NCI-H1930 (cell line): ENCODE measurements at places on chromosomes 6 and 20.

- no peak for DNase-seq
Observed at GRCh38 chr6:7542065-7542873, 798 bp downstream of the DSP start.

DNA sequence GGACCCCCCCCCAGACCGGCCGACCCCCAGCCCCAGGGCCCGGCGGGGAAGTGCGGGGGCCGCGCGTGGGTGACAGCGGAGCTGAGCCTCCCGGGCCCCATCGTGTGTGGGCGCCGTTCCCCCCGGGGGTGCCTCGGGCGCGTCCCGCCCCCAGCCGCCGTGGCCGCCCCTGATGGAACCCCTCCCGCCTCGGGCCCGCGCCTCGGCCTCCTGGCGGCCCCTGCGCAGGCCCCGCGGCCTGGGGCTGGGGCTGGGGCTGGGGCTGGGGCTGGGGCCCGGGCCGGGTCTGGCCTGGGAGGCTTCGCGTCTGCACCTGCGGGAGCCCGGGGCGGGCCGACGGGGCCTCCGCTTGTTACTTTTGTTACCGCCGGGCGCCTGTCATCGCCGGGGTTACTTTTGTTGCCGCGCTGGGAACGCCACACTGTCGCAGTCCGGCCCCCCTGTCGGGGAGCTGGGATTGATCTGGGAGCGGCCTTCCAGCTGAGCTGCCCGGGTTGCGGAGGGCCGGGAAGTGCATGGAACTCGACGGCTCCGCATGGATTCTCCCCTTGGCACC is 598 bp downstream of the OGFR start:
- no peak for DNase-seq

DNA sequence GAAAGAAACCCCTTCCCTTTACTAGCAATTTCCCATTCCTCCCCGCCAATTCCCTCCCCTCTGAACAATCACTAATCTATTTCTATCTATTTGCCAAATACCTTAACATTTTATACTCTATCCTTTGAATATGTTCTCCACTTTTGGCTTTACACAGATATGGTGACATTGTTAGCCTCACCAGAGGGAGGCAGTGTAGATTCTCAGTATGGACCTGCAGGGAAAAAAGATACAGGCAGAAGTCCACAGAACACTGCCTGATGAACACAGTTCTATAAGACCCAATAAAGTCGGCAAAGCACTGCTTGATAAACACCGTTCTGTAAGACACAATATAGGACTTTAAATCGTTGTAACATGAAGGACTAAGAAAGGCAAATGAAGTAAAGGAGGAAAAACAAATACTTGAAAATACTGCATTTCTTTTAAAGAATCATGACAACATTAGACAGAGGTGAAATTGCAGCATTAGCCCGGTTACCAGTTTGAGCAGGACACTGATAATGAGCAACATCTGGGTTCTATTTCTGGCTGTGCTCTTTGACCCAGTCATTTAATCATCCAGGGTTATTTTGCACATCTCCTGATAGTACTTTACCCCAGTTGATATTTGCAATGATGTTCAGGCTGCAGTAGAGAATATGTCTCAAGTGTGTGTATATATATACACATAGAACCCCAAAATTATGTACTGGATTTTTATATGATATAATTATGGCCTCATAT is 296.8 kb downstream of the UTRN start:
- DNase-seq: no peak

- no peak for DNase-seq
Observed at GRCh38 chr20:38763616-38764015, 15.4 kb downstream of the ACTR5 start.

DNA sequence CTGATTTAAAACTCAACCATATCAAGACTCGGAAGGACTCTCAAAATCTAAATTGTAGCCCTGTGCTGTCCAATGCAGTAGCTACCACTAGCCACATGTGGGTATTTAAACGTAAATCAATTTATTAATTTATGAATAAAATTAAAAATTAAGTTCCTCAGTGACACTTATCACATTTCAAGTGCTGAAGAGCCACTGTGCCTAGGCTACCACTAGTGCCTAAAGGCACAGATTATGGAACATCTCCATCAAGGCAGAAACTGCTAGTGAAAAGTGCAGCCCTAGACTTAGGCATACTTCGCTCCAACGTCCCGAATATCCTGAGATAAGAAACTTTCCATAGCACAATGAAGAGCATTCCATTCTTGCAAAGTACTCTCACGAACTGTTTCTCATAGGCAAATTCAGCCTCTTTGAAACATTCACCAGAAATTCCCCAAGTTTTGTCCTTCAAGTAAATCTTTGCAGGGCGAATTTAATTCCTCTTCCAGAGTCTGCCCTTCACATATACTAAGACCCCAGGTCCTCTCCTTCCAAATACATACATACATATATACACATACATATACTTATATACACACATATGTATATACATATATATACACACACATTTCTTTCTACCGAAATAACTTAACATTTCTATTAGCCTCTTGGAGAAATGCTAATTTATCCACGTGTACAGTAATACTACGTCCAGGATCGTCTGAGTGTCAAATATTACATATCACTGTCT is 1.3 kb downstream of the SUPT3H start:
- DNase-seq: no peak

- peak; percentile 12 for DNase-seq
Observed at GRCh38 chr6:52263709-52264540, 19.6 kb upstream of the IL17F start.

- no peak for DNase-seq
Observed at GRCh38 chr6:98944598-98945081, 3.1 kb downstream of the FBXL4 start.

GRCh38 chr6:141321493-141322347 is 811.0 kb upstream of the GJE1 start:
- no peak for DNase-seq

DNA sequence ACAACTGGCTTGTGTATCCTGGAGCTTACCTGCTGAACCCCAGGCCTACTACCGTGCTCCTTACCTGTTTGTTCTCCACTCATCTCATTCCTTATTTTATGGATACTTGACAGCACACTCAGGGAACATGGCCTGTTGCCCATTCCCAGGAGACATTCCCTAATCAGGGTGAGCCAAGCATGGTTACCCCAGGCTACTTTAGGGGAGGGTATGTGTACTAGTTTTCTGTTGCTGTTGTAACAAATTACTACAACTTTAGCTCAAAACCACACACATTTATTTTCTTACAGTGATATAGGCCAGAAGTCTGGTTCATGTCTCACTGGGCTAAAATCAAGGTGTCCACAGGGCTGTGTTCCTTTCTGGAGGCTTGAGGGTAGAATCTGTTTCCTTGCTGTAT is 15.0 kb upstream of the TRAM2 start:
- no peak for DNase-seq

GRCh38 chr20:43590036-43590391 is 723 bp upstream of the IFT52 start:
- peak; percentile 46 for DNase-seq

DNA sequence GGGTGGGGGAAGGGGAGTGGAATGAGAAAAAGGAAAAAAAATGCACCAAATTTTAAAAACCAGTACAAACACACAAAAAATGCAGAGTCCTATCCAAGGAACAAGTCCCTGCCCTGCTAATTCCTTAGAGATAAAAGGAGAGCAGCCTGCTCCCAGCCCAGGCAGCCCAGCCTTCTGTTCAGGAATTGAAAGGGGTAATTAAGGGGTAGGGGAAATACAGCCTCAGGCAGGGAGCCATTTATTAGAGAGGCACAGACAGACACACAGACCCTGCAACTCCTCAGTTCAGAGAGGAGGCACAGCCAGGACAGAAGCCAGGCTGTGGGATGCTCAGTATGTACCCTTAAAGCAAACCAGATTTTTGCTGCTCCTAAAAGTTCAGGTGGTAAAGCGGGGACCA is 137.2 kb downstream of the EYA2 start:
- DNase-seq: no peak

- no peak for DNase-seq
Observed at GRCh38 chr6:23446469-23446967, 679.5 kb upstream of the NRSN1 start.

- DNase-seq: no peak
Observed at GRCh38 chr20:6732001-6732447, 35.5 kb upstream of the BMP2 start.

- DNase-seq: no peak
Observed at GRCh38 chr6:11341867-11342266, 109.4 kb upstream of the NEDD9 start.

GRCh38 chr20:31972471-31973021 is 4.6 kb downstream of the XKR7 start:
- DNase-seq: no peak

GRCh38 chr6:137240168-137240567 is 21.0 kb upstream of the IFNGR1 start:
- no peak for DNase-seq

DNA sequence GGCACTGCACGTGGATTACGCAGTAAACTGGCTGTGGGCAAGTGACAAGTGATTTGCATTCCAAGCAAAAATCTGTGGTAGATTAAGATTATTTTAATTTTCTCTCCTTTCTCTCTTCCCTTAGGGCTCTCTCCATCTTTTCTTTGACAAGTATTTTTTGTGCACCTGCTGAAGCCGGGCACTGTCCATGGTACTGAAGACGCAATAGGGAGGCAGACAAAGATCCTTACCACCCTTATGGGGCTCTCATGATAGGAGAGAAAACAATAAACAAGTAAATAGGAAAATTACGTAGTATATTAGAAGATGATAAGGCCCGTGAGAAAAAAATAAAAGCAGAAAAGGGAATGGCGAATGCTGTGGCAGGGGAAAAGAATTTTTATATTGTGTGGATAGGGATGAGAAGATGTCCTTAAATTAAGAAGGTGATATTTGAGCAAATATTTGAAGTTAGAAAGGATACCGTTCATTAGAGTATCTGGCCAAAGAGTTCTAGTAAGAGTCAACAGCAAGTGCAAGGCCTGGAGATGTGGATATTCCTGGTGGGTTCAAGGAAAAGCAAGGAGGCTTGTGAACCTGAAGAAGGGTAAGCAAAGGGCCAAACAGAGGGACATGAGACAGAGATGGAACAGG is 146.0 kb downstream of the LAMP5 start:
- no peak for DNase-seq
